NCI-H1105 (cell line): ENCODE measurements at places on chromosomes 11 and 22.

- no peak for DNase-seq
Measured at GRCh38 chr11:115085461-115086210, 407.3 kb downstream of the NXPE2 start.

GRCh38 chr22:49780698-49781288, 46.9 kb downstream of the BRD1 start:
- no peak for DNase-seq

- DNase-seq: no peak
Measured at GRCh38 chr11:60125956-60126585, 37.6 kb downstream of the MS4A2 start.

DNA sequence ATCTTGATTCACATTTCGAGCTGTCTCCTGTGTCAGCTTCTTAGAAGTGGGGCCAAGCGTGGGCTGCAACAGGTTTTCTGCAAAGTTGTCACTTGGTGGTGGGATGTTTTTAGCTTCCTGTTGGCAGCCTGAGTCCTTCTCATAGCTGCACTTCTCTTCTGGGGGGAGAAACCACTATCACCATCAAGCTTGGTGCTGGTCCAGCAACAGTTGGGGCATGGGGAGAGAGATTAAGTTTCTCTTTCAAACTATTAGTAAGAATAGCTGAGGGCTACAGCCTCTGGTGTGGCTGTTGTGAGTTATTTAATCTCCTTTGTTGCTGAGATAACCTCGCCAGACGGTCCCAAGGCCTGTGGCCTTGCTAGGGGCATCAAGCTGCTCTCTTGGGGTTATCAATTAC, 123.3 kb upstream of the CRYBB3 start:
- no peak for DNase-seq

- DNase-seq: no peak
Measured at GRCh38 chr11:2375341-2375853, 1.7 kb upstream of the CD81 start.

- DNase-seq: no peak
Measured at GRCh38 chr11:8030526-8031247, 43.5 kb downstream of the EIF3F start.

DNA sequence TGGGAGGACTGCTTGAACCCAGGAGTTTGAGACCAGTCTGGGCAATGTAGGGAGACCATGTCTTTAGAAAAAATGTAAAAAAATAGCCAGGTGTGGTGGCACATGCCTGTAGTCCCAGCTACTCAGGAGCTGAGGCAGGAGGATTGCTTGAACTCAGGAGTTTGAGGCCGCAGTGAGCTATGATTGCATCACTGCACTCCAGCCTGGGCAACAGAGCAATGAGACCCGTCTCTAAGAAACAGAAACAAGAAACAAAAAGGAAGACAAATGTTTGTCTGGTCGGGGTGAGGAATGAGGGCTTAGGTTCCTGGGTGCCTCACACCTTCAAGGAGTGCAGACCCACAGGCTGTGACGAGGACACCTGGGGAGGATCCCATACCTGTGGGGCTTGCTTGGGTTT, 191.9 kb downstream of the CEP164 start:
- no peak for DNase-seq

DNA sequence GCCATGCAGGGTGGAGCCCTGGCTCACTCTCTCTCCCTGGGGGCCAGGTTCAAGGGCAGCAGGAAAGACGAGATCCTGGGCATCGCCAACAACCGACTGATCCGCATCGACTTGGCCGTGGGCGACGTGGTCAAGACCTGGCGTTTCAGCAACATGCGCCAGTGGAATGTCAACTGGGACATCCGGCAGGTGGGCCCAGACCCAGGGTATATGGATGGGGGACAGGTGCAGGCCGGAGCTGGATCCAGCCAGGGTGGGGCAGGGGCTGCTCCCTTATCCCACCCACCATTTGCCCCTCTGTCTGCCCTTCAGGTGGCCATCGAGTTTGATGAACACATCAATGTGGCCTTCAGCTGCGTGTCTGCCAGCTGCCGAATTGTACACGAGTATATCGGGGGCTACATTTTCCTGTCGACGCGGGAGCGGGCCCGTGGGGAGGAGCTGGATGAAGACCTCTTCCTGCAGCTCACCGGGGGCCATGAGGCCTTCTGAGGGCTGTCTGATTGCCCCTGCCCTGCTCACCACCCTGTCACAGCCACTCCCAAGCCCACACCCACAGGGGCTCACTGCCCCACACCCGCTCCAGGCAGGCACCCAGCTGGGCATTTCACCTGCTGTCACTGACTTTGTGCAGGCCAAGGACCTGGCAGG, 2.9 kb downstream of the TRPT1 start:
- no peak for DNase-seq

- no peak for DNase-seq
Measured at GRCh38 chr11:65210748-65211147, 29.0 kb downstream of the CAPN1 start.

DNA sequence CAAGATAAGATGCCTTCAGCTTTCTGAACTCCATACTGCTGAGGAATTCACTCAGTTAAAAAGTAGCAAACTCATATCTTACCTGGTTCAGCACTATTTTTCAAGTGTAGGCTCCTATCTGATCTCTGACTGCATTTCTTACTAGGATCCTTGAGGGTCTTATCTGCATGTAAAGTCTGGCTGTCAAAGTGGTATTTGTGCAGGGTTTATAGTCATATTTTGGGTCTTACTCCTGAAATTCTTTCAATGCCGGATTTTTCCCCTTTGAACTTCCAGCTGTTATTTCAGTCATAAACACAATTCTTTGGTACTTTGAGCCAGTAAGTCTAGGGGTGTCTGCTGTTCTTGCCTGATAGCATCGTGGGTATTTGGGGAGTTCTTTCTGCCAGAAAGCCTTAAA, 25.3 kb upstream of the NOX4 start:
- DNase-seq: no peak

DNA sequence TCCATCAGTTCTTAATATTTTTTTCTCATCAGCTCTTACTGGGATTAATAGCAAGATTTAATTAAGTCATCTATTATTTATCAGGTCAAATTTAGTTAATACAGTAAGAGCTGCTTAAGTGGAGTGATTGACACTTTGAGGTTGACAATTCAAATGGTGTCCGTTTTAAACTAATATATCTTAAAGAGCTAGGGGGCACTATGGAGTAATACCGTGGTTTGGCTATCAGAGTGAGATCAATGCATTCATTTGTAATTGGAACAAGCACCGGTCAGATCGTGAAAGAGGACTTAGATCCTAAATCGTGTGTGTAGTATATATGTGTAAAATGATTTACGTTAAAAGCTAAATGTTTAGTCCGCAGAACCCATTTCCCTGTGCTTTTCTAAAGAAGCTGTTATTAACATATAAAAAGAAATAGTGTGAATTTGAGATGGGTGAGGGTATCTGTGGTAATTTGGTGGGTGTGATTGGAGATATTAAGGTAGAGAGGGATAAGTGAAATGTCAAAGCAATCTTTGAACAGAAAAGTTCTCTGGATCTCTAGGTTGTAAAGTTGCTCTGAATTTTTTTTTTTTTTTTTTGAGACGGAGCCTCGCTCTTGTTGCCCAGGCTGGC, 2.3 kb downstream of the SIK2 start:
- DNase-seq: peak; percentile 60

DNA sequence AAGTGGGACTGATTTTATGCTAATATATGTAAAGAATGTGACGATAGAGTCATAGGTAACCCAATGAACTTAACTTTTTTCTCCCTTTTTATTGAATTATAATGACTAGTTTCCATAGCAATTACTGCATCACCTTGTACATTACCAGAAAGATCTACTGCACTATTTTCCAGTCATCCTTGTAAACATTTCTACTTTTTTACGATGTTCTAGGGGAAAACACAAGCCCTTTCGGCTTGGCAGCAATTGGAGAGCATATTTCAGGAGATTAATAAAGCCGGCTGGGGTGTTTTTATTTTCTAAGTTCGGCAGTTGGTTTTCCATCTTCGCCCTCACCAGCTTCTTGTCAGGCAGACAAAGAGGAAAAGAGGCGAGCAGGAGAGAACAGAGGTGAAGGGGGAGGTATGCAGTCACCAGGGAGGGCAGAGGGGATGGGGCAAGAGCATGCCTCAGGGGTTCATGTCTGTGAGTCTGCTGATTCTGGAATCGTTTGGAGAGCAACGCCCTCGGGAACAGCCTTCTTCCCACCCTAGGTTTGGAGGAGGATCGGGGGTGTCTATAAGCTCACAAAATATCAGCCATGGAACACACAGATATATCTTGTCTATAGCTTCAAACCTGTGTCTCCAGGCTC, 476.4 kb downstream of the MIAT start:
- DNase-seq: no peak

GRCh38 chr11:117059611-117060148, 38.5 kb downstream of the SIK3 start:
- no peak for DNase-seq

GRCh38 chr22:23862103-23862502, 4.4 kb downstream of the SLC2A11 start:
- peak; percentile 17 for DNase-seq

GRCh38 chr11:36738292-36738861, 140.3 kb upstream of the RAG2 start:
- no peak for DNase-seq

DNA sequence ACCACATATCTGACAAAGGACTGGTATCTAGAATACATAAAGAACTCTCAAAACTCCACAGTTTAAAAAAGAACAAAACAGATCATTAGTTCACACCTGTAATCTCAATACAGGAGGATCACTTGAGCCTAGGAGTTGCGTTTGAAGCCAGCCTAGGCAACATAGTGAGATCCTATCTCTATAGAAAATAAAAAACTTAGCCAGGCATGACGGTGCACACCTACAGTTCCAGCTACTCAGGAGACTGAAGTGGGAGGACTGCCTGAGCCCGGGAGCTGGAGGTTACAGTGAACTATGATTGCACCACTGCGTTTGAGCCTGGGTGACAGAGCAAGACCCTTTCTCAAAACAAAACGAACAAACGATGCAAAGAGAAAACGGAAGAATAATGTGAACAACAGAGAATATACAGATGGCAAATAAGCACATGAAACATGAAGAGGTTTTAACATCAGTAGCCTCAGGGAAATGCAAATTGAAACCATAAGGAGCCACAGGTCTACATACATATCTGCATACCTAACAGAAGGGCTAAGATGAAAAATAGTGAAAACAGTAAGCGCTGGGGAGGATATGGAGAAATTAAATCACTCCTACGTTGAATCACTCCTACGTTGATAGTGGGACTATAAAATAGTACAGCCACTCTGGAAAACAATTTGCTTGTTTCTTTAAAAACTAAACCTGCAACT, 70.7 kb downstream of the DGCR2 start:
- DNase-seq: no peak

DNA sequence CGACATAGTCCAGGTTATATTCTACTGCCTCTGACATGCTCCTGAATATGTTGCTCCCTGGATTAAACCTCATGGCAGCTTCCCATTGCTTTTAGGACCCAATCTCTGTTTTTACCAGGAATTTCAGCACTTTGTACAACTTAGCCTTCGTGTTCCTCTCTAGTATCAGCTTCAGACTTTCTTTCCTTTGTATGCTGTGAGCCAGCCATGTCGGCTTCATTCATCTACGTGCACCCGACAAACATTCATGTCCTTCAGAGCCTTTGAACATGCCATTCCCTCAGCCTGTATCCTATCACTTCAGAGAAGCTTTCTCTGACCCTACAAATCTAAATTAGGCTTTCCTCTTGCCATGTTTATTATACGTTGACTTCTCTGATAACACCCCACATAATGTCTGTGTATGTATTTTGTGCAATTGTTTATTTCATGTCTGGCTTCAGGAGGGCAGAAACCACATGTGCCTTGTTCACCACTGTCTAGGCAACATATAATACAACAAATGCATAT, 743.4 kb downstream of the OPCML start:
- no peak for DNase-seq

DNA sequence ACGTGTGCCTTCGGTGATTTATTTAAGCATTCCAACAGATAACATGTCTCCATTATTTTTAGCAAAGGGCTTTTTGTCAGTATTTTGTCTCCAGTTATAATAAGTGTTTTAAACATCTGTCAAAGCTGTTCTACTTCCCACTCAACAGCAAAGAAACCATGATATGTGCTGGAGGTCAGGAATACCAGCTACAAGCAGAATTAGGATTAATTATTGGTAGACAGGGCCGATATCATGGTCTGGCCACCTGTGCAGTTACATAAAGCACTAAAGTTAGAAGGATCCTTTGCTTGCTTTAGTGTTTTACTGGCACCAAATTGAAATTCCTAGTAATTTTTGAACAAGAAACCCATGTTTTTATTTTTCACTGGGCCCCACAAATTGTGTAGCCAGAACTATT, 591.3 kb upstream of the ARHGAP42 start:
- DNase-seq: no peak

DNA sequence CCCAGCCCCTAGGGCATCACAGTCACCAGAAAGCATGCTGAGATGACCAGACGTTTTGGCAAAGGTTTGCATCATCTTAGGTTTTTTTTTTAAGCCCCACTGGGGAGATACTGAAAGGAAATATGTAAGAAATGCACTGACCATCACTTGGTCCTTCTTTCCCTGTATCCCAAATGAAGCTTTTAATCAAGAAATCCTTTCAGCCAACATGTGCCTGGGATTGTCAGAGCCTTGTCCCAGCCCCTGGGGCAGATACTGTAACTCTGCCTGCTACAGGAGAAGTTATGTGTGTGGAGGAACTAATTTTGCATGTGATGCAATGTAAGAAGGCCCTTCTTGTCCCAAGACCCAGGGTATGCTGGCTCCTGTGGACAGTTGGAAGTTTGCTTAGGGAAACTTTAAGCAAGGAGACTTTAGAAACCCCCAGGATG, 65.6 kb downstream of the PPFIBP2 start:
- no peak for DNase-seq

DNA sequence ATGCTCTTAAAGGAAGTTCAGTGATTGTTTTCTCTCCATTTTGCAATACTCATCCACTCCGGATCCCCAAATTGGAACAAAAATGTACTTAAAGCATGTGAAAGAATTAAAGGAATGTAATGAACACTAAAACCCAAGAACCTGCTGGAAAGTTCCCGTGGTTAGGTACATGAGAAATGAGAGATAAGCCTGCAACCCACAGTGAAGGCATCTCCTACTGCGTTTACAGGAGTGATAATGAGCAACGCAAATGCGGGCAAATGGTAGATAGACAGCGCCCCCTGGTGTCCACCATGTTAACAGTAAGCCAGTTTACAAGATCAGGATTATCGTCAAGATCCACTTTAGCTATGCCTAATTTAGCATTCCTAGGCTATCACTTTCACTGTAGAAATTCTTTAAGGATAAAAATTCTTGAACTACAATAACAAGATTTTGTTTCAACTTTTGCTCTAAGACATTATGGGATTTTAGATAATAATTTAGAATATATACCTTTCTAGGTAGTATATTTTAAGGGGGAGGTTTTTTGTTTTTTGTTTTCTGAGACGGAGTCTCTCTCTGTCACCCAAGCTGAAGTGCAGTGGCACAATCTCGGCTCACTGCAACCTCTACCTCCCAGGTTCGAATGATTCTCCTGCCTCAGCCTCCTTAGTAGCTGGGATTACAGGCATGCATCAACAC, 29.9 kb downstream of the ALG9 start:
- peak; percentile 76 for DNase-seq

- DNase-seq: no peak
Measured at GRCh38 chr11:75233754-75234172, 6.8 kb upstream of the TPBGL start.
